Fibroblast of lung (primary cell): ENCODE measurements at places on chromosomes 3 and 15. TPM values are rescaled to one million over a fixed set of nuclear protein-coding genes. Genes with fewer than 3 reads are reported as not detected.

The MEIS2 gene
- 16.9 and 31.0 TPM in 2 replicates for total RNA-seq

The INKA1 gene
- 3.3 and 7.3 TPM in 2 replicates for total RNA-seq

The GOLGA8Q gene
- 0.33 and 1.3 TPM in 2 replicates for total RNA-seq

The RARRES1 gene
- total RNA-seq: 93.3 and 547 TPM in 2 replicates

The BOC gene
- total RNA-seq: 2.1 and 3.9 TPM in 2 replicates

The MCF2L2 gene
- under 0.01 TPM in 2 replicates for total RNA-seq

The FES gene
- 23.4 and 31.2 TPM in 2 replicates for total RNA-seq

The CSPG5 gene
- under 0.01 and 0.17 TPM in 2 replicates for total RNA-seq

The CCDC12 gene
- total RNA-seq: 25.9 and 29.2 TPM in 2 replicates

The GOLGA8M gene
- 0.26 and 1.2 TPM in 2 replicates for total RNA-seq

The DPPA2 gene
- not detected in 2 replicates for total RNA-seq

The EXD1 gene
- total RNA-seq: 0.17 TPM in 1 of 2 replicates, not detected in the other

The LINGO1 gene
- total RNA-seq: not detected in 2 replicates

The TM4SF18 gene
- not detected in 2 replicates for total RNA-seq

The TRAIP gene
- total RNA-seq: 0.77 and 2.0 TPM in 2 replicates

The P2RY13 gene
- under 0.01 TPM in 1 of 2 replicates, not detected in the other for total RNA-seq

The EPHB3 gene
- 3.9 and 7.6 TPM in 2 replicates for total RNA-seq

The GOLIM4 gene
- total RNA-seq: 55.2 and 77.3 TPM in 2 replicates

The MESP2 gene
- 0.77 and 0.99 TPM in 2 replicates for total RNA-seq

The GOLGA8K gene
- total RNA-seq: under 0.01 and 0.17 TPM in 2 replicates

The SEMA3F gene
- 9.7 and 10.3 TPM in 2 replicates for total RNA-seq

The SYNM gene
- total RNA-seq: 4.4 and 8.6 TPM in 2 replicates

The IDH2 gene
- 21.8 and 47.9 TPM in 2 replicates for total RNA-seq

The PLAAT1 gene
- not detected in 2 replicates for total RNA-seq

The DUSP7 gene
- 5.4 and 5.6 TPM in 2 replicates for total RNA-seq

The GCSAM gene
- total RNA-seq: not detected in 2 replicates

The CCR4 gene
- total RNA-seq: not detected in 2 replicates

The SCAMP2 gene
- total RNA-seq: 11.8 and 15.5 TPM in 2 replicates

The CRABP1 gene
- total RNA-seq: not detected in 2 replicates

The CHRD gene
- total RNA-seq: 1.3 and 4.8 TPM in 2 replicates

The SLC9C1 gene
- total RNA-seq: under 0.01 TPM in 1 of 2 replicates, not detected in the other

The NEK11 gene
- total RNA-seq: 13.0 and 14.4 TPM in 2 replicates

The GP5 gene
- under 0.01 and 0.17 TPM in 2 replicates for total RNA-seq

The ADAMTS17 gene
- under 0.01 and 0.17 TPM in 2 replicates for total RNA-seq

The GATM gene
- total RNA-seq: 0.17 and 0.26 TPM in 2 replicates

The PCOLCE2 gene
- total RNA-seq: 6.7 and 26.3 TPM in 2 replicates

The LTF gene
- total RNA-seq: not detected in 2 replicates

The CLDN1 gene
- 2.6 and 7.1 TPM in 2 replicates for total RNA-seq

The TPM1 gene
- 224 and 279 TPM in 2 replicates for total RNA-seq

The PARP15 gene
- total RNA-seq: 0.26 and 1.2 TPM in 2 replicates

The KNG1 gene
- not detected in 2 replicates for total RNA-seq

The GOLGA6L7 gene
- total RNA-seq: not detected in 2 replicates

The PAK6 gene
- under 0.01 TPM in 1 of 2 replicates, not detected in the other for total RNA-seq

The NLGN1 gene
- total RNA-seq: 2.1 TPM in 2 replicates

The CCDC39 gene
- total RNA-seq: under 0.01 TPM in 2 replicates

The FGF7 gene
- total RNA-seq: 488 and 527 TPM in 2 replicates

The PLCD1 gene
- total RNA-seq: 31.8 and 47.2 TPM in 2 replicates

The CRYGS gene
- total RNA-seq: 0.99 and 1.0 TPM in 2 replicates

The RLBP1 gene
- total RNA-seq: not detected in 2 replicates

The ADCY5 gene
- total RNA-seq: 0.50 and 0.51 TPM in 2 replicates

The ZBBX gene
- 0.17 TPM in 1 of 2 replicates, not detected in the other for total RNA-seq

The SLC22A13 gene
- total RNA-seq: 0.26 and 0.33 TPM in 2 replicates

The MESP1 gene
- total RNA-seq: 0.26 and 1.3 TPM in 2 replicates

The CACNA2D3 gene
- 0.77 and 1.8 TPM in 2 replicates for total RNA-seq
